ENCODE measurements at places on chromosomes 7 and 10.

DNA sequence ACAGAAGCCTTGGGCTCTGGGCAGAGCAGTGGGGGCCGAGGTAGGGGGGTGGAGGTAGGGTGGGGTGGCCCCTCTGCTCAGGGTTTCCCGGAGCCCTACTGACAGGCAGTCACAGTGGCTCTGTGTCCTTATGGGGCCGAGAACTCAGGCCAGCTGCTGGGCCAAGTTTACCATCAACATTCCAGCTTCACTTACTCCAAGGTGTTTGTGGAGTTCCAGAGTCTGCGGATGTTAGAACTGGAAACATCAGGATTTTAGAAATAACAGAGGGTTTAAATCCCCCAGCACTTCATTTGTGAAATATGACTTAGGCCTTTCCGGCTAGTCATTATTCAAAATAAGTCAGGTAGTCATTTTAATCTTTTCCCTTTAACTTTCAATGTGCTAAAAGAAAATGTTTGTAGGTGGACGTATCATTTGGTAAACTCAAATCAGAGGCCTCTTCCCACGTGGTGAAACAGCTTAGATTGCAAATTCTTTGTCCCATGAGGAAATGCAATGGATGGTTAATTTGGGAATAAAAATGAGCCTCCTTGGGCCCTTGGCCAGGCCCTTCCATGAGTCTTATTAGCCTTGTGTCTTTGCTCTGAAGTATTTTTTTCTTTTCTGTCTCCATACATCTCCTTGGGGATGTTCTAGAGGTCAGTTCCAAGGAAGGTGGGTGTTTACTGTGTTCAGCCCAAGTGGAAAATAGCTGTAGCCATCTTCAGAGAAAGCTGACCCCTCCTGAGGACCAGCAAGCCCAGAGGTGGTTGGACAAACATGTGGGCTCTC lies 99.6 kb upstream of the BTBD16 start:
- no peak overlapping the region for H3K4me3 ChIP-seq
- H3K36me3 ChIP-seq, result no peaks in the 10 kb centered on the region
- no peaks in the 10 kb centered on the region for H3K27me3 ChIP-seq
- no peaks in the 10 kb centered on the region for H3K4me1 ChIP-seq

GRCh38 chr10:112588225-112588990 lies 141.4 kb downstream of the VTI1A start:
- H3K4me1 ChIP-seq, result no peaks in the 10 kb centered on the region
- H3K27me3 ChIP-seq, result no peaks in the 10 kb centered on the region
- H3K36me3 ChIP-seq, result no peaks in the 10 kb centered on the region

DNA sequence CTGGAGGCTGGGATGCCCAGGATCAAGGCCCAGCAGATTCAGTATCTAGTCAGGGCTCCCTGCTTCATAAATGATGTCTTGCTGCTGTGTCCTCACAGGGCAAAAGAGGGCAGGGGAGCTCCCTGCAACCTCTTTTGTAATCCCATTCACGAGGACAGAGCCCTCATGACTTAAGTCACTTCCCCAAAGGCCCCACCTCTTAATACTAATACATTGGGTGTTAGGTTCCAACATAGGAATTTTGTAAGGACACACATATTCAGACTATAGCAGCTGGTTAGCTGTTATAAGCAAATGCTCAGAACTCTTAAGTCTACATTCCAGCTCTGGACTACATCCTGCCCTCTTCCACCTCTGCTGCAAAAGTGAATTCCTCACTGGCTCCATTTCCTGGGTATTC lies 63.0 kb downstream of the VOPP1 start:
- DNase-seq, result no peak
- H3K4me3 ChIP-seq, result no peak overlapping the region
- H3K27me3 ChIP-seq, result no peaks in the 10 kb centered on the region
- H3K27ac ChIP-seq, result no peak overlapping the region
- H3K4me1 ChIP-seq, result peaks cover 5% of the 10 kb centered on the region

DNA sequence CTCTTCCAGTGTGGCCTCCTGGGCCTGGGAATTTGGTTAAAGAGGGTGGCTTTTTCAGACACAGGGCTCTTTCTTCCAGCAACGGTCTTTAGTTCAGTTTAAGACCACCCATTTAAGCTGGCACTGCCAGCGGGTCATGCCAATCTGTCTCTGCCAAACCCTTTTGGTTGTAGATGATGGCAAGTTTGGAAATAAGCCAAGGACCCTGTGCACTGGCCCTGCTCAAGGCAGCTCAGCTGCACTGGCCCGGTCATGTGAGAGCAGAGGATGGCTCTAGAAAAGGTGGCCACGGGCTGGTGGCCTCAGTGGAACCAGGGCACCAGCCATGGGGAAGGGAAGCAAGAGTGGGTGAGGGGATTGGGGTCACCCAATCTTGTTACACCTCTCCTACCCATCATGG lies 294.1 kb downstream of the GLRX3 start:
- no peaks in the 10 kb centered on the region for H3K36me3 ChIP-seq
- H3K27me3 ChIP-seq, result no peaks in the 10 kb centered on the region
- H3K4me3 ChIP-seq, result no peak overlapping the region
- no peak for DNase-seq

All from effector memory CD4-positive, alpha-beta T cell (primary cell).